ENCODE measurements at places on chromosomes 12 and 14.

DNA sequence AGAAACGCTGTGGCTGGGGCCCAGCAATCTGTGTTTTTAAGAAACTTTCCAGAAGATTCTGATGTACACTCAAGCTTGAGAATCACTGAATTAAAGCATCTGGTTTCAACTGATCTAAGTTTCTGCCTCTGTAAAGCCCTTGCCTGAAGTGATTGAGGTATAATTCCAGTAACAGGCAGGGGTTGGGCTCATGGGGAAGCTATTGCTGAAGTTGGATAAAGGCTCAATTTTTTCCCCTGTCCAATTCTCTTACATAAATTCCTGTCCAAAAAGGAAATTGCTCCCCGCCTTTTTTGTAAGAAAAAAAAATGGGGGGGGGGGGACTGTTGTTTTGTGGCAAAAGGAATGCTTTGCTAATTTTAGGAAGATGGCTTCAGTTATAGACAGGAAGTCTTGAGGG, 337.4 kb downstream of the NUAK1 start:
- DNase-seq: no peak

DNA sequence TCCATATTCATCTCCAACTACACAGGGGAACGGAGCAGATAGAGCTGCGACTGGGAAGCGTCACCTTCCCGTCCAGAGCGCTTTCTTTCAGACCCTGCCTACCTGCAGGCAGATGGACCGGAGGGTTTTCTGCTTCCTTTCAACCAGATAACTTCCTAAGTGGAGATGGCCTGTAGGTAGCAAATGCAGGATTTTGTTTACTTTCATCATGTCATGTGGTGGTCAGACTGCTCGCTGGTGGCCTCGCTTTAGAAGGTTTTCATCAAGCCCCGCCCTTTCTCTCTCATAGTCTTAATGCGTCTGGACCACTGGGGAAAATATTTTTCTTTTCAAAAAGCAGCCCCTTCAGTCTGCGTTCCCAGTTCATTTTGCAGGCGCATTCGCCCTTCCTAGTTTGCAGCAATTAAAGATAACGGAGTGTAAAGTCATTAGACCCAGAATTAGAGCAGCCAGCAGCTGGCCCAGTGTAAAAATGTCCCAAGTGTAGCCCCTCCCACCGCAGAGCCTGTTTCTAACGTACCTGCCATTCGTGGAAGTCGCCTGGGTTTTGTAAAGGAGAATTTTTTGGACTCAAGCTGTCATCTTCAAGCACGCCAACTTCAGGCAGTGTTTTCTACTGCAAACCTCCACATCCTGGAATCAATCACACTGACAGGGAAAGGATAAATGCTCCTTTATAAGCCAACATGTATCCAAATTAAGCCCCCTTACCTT, 68.9 kb downstream of the TESC start:
- no peak for DNase-seq

DNA sequence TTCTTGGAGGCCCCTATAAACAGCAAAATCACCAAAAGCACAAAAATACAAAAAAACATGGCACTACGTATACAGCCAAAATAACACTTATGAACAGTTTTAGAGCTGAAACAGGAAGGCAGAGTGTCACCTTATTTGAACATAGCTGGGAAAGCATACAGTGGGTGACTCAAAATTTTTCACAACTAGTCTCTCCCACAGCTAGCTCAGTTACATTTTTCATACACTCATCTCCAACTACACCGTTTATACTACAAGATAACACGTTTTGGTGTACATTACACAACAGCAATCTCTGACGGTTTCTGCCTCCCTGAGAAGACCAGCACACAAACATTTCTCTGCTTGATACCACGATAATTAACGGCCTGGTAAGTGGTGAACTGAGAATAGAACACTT, 2.9 kb downstream of the RAD52 start:
- DNase-seq: no peak

DNA sequence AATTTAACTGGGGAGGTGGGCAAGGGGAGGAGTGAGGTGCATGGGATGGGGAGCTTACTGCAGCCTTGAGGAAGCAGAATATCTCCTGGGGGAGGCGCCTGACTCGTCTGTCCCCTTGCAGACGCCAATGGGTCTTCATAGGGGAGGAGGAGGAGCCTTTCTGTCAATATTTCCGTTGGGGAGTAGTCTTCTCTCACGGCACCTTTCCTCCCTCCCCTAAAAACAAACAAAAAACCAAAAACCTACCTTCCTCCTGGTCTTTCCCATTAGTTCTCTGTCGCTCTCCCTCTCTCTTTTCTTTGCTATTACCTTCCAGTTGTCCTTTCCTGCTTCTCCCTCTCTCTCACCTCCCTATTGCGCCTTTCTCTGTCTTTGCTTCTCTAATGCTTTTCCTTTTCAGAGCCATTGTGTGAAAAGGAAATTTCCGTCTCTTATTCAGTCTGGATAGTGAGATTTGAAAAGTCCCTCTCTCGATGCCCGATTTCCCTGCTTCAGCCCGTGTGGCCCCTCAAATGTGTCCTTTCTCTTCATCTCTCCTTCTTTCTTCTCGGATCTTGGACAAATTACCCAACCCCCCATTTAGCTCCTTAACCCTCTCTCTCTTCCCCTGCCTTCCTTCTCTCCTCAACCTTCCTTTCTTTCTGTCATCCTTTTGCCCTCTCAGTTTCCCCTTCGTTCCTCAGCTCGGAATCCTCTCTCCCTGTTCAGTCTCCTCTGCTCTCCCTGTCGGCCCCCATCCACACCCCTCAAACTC, 5.9 kb downstream of the GPR84 start:
- no peak for DNase-seq

DNA sequence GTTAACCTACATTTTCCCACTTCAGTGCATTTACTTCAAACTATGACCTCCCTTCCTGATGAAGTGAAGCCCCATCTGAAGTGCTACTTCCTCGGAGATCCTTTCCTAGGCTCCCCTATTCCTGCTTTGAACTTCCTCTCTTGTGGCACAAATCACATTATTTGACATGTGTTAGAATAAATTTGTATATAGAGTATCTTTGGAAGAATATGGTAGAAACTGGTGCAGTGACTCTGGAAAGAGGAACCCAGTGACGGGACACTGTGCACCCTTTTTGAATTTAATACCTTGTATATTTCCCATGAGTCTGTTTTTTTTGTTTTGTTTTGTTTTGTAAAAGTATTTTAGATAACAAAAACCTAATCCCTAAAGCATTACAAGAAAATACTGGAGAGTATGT, 66.4 kb upstream of the SRSF5 start:
- DNase-seq: no peak

DNA sequence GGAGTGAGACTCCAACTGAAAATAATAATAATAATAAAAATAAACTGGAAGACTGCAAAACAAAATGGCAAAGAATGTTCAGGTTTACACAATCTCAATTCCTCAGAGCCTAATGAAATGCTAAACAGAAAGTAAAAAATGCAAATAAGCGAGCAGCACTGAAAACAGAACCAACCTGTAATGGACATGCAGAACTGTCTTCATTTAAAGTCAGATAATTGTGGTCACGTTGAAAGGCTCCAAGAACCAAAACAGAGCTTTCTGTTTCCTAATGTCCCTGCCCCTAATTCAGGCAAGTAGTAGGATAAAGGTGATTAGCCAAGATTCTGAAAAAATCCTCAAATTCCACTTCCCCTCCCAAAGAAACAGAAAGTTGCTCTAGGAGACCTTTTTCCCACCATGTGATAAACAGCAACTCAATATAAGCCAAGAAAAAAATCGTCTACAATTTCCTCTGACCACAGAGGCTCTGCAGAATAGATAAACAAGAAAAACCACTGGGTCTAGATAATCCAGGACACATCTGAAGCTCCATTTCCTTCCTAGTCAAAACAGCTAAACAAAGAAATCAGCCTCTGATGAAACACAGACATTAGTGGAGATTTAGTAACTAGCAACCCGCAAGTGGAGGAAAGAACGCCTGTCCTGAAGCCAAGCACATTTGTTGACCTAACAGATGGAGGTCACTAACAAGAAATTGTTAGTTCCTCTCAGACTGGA, 3.0 kb downstream of the MIS18BP1 start:
- peak; percentile 3 for DNase-seq

DNA sequence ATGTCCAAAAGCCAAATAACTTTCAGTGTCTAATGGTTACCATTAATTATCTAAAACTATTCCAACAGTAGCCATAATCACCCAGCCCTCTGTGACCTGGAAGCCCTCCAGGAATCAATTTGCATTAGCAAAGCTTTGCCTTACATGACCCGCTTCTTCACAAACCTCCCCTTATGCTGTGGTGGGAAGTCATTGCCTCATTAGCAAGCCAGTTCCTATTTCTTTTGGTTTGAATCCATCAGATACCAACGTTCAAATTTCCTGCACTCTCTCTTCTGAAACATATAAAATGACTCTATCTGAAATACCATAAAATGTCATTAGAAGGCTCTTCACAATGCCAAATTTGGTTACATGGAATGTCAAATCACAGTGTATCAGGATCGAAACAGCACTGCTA, 268.3 kb upstream of the PRKD1 start:
- peak; percentile 83 for DNase-seq

- DNase-seq: no peak
Observed at GRCh38 chr14:104982548-104983230, 2.9 kb upstream of the CLBA1 start.

DNA sequence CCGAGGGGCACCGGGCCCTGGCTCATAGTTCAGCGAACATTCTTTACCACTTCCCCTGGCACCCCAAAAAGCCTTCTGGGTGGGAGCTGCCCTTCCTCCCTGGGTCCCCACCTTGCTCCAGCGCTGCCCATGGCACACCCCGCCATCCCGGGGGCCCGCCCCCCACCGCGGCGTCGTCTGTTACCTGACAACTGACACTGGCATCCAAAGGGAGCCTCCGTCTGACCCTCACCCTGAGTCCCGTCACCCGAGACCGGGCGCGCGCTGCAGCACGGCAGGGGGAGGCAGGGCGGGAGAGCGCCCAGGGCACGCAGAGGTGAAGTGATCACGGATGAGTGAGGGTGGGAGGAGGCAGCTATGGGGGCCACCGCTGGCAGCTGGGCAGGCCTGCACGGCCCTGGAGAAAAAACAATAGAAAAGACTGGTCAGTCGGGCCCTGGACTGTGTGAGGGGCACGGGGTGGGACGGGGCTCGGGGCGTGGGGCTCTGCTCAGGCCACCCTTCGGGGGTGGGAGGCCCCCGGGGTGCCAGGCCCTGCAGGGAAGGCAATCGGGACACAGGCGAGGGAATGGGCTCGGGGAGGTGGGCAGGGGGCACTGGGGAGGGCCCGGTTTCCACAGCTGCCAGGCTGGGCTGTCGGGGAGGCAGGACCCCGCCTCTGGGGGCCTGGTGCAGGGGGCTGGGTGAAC, 40.7 kb downstream of the BCL11B start:
- no peak for DNase-seq
